ENCODE measurements at places on chromosomes 16 and 17.
A peak's percentile ranks its signal among the peaks of the same experiment; 100 is the strongest.

DNA sequence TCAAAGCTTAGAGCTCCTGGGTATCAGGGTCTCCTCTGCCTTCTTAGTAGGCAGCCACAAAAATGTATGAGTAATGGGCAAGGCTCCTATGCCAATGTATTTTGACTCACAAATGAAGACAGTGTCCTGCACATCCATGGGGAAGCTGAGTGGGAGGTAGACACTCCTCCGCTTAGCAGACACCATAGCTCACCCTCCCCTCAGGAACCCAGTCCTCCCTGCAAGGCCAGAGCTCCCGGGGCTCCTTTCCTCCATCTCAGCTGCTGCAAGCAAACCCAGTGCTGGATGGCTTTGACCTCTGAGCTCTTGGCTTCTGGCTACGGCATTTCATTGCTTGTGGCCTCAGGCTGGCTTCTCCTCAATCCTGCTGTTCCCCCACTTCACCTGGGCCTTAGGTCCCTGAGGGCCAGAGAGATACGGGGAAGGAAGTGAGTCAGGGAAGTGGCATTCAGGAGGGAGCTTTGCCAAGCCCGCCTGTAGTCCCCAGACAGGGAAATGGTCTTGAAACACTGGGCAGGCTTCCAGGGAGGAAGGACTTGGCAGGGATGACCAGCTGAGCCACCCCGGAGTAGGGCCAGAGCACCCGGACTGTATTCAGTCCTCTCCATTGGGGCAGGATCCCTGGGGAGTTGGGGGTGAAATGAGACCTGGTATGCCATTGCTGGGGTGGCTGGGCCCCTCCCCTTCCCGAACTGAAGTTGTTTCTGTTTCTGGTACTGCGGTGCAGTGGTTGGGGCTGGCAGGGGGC lies 4.5 kb downstream of the ABCC3 start:
- no peak for DNase-seq

DNA sequence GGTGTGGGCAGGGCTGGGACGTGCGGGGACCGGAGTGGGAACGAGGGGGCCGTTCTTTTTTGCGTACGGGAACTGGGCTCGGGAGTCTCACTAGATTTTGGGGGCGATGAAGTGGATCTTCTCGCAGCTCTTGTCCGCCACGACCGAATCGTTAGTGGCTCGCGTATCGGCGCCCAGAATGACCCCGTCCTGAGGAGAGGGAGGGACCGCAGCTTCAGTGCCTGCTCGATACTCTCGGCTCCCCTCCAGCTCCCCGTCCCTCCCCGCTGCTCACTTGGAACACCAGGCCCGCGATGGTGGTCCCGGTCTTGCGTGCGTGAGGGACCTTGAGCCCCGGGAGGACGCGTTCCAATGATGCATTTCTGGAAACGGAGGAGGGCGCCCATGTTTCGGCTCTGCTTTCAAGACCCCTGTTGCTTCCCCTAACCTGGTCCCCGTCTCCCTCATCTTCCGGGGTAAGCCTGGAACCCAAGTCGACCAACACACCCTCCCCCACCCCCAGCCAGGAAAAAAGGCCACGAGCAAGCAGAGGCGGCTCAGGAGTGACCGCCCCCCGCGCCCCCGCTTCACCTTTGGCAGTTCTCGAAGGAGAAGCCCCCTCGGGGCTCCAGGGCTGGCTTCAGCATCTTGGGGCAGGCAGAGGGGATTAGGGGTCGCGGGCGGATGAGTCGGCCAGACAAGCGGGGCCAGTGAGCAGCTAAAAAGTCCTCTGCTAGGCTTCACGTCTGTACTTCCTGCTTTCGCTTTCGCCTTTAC lies at the start of gene PSMB10:
Gene PSMB10 (minus strand): TSS at position 727 of the 756 bp plus-strand sequence. CDS start 101 bp downstream, at position 626.
- DNase-seq = peak; percentile 78

- DNase-seq = no peak
Observed at GRCh38 chr16:23408823-23409298, 44.1 kb downstream of the COG7 start.

DNA sequence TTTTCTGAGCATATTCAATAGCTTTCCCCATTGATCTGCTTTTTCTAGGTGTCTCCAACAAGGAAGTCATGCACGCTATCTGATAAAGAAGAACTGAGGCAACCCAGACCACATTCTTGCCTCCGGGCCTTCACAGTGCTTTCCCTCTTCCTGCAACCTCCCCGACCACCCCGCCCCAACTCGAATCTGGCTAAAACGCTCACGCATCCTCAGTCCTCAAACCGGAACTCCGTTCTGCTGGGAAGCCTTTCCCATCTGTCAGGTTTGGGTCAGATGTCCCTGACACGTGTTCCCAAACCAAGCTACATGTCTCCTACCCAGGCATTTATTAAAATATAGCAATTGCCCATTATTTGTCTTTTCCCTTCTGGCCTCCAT lies 112.7 kb downstream of the VPS53 start:
- no peak for DNase-seq

DNA sequence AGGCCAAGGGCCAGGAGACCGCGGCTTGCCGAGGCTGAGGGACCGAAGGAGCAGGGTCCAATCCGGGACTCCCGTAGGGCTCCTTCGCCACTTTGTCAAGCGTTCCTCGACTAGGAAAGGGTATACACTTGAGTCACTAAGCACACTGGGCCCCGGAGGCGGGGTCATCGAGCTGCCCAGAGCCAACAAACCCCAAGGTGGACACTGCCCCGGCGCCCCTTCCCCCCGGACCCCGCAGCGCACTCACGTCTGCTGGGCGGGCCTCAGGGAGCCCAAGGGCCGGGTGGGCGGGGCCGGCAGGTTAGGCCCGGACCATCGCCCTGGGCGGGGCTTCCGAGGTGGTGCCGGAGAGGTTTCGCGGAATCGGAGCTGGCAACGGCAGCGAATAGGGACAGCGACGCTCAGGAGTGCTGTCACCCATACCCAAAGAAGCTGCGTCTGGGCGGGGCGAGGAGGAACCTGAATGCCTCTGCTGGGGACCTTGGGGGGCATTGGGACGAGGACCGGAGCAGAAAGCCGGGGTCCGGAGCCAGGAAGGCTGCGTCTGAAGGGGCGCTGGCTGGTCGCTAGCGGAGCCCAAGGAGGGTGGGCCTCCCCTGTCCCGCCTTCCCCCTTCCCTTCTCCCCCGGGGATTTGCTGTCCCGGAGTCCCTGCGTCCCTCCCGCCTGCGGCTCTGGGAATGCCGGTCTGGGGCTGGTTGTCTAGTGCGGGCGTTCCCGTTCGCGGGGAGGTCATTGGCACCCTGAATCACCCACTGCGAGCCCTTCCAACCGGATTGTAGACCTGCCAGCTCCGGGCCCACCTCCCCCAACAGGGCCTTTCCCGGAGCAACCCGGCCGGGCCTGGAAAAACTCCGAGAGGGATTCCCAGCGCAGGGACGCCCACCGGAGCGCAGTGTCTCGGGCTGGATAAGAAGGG lies 118.2 kb upstream of the SMURF2 start:
- DNase-seq = peak; percentile 37

GRCh38 chr17:17774009-17774881 lies 62.5 kb downstream of the SREBF1 start:
- peak; percentile 21 for DNase-seq

- no peak for DNase-seq
Observed at GRCh38 chr17:70862295-70862694, 693.0 kb downstream of the KCNJ2 start.

GRCh38 chr16:70696952-70697593 lies 11.2 kb upstream of the MTSS2 start:
- DNase-seq = peak; percentile 33

DNA sequence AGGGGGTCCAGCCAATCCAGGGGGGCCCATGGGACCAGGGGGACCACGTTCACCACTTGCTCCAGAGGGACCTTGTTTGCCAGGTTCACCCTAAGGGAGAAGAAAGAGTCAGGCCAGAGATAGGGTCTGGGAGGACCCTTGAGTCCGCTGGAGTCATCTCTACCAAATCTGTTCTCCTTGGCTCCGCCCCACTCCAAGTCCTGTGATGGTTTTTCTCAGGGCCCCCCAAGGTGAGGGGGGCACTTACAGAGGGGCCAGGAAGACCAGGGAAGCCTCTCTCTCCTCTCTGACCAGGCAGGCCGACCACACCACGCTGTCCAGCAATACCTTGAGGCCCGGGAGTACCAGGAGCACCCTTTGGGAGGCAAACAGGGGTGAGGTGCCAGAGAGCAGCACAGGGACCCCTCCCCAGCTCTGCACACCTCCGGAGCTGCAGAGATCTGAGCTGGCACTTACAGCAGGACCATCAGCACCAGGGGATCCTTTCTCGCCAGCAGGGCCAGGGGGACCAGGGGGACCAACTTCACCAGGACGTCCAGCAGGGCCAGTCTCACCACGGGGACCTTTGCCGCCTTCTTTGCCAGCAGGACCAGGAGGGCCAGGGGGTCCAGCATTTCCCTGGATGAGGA lies 12.4 kb downstream of the COL1A1 start:
- no peak for DNase-seq

DNA sequence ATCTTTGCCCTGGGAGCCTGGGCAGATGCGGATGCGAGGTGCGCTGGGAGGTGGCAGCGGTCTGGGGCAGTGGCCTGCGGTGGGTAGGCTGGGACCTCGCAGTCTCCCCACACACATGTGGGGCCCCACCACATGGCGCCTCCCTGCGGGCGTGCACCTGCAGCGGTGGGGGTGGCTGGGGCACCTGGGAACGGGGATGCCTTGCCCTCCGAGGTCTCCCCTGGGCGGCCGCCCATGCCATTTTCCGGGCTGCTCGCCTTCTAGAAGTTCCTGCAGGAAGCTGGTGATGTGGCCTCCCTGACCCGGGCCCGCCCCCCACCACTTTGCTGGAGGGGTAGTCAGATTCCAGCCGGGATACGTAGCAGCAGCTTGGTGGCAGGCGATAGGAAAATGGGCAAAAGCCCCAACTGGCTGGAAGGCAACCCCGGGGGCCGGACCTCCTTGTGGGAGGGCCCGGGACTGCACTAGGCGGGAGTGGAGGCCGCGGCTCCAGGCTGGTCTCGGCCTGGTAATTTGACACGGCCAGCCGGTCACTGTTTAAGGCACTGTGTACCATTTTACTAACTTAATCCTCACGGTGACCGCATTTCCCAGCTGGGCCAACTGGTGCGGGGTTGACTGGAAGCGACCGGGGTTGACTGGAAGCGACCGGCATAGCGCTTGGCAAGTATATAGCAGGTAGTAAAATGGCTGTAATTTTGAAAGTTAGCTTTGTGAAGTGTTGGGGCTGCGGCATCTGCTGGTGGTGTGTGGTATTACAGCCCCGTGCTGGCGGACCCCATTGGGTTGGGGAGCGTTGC lies 38.5 kb downstream of the IGF2BP1 start:
- DNase-seq = peak; percentile 52

GRCh38 chr17:72233986-72234385 lies 113.2 kb downstream of the SOX9 start:
- DNase-seq = no peak
